ENCODE measurements at places on chromosomes 11 and 22. TPM values are rescaled to one million over a fixed set of nuclear protein-coding genes. Genes with fewer than 3 reads are reported as not detected.

Gene C22orf23
- total RNA-seq = not detected

GRCh38 chr11:122313581-122313980, 197.6 kb upstream of the BLID start:
- DNase-seq = no peak

Gene OR6A2
- not detected for total RNA-seq

- no peak for DNase-seq
Observed at GRCh38 chr11:132158091-132158490, 787.7 kb downstream of the NTM start.

DNA sequence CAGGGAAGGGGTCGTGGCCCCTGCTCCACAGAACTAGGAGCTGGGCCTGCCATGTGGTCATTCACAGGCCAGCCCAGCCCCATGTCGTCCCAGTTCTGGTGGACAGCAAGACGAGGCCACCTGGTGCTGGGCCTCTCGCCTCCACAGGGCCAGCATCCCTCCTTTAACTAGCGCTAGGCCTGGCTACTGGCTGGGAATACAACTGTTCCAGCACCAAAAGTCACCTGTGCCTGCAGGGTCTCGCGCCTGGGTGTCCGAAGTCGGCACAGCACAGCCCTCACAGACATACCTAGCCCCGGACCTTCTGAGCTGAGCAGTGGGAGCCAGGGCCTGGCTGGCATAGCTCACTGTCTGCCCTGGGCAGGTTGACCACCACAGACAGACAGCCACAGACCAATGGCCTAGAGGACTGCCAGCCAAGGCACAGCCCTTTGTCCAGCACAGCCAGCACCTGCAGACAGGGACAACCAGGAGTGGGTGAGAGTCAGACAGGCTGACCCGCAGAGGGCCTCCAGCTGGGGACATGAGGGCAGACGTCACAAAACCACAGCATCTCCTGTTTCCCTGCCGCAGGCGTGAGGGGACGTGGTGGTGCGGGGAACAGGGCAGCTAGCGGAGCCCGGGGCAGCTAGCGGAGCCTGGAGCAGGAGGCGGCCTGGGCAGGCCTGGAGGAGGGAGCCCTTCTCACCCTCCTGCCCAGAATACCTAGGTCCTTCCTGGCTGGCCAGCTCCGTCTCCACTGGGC, 27.2 kb upstream of the TH start:
- no peak for DNase-seq

GRCh38 chr11:29243616-29244015, 773.2 kb downstream of the KCNA4 start:
- no peak for DNase-seq

Gene MRGPRE
- total RNA-seq = not detected

DNA sequence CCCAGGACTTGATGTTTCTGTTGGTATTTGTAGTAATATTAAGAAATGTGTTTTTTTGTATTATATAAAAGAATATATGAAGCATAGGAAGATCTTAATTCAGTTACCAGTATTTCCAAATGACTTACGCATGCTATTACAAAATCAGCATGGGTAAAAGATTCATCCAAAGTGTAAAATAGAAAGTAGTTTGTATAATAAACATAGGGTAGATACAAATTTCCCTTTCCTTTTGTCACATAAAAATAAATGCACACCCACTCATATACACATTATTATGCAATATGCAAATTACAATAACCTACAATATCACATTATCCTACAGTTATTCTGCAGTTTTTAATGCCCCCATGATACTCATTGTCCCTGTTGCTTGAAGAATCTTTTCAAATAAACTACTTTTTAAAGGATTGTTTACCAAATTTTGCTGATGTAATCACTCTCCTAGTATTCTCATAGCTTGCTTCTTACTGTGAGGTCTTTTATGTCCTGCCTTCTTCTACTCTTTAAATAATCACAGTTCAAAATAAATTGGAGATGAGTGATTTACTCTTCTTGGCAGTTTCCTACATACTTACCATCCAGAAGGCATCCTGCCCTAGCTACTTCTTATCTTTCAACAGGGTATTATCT, 244.0 kb downstream of the CASP12 start:
- DNase-seq = no peak

Gene OR10G4
- not detected for total RNA-seq

- no peak for DNase-seq
Observed at GRCh38 chr22:44024288-44024921, at the start of gene PARVB. TSS of gene PARVB (plus strand) at chr22:44024302. CDS start at chr22:44024340, 38 bp downstream.

Gene HOATZ
- total RNA-seq = not detected

Gene PC
- total RNA-seq = 11.2 TPM

- DNase-seq = no peak
Observed at GRCh38 chr11:109085708-109086373, 336.1 kb upstream of the C11orf87 start.

DNA sequence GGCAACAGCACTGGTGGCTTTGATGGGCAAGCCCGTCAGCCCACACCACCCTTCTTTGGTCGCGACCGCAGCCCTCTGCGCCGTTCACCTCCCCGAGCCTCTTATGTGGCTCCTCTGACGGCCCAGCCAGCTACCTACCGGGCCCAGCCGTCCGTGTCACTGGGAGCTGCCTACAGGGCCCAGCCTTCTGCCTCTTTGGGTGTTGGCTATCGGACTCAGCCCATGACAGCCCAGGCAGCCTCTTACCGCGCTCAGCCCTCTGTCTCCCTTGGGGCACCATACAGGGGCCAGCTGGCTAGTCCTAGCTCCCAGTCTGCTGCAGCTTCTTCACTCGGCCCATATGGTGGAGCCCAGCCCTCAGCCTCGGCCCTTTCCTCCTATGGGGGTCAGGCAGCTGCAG, 8.0 kb downstream of the RBM14 start:
- no peak for DNase-seq

Gene B3GAT1
- total RNA-seq = not detected

- no peak for DNase-seq
Observed at GRCh38 chr11:31820438-31820818, 9.3 kb upstream of the PAX6 start.

- DNase-seq = peak; percentile 5
Observed at GRCh38 chr22:42644422-42645340, 4.3 kb upstream of the ATP5MGL start.

GRCh38 chr22:20268279-20269012, at the start of gene RTN4R:
TSS of gene RTN4R (minus strand) at chr22:20268318. CDS start at chr22:20268092, 226 bp downstream.
- DNase-seq = peak; percentile 62

DNA sequence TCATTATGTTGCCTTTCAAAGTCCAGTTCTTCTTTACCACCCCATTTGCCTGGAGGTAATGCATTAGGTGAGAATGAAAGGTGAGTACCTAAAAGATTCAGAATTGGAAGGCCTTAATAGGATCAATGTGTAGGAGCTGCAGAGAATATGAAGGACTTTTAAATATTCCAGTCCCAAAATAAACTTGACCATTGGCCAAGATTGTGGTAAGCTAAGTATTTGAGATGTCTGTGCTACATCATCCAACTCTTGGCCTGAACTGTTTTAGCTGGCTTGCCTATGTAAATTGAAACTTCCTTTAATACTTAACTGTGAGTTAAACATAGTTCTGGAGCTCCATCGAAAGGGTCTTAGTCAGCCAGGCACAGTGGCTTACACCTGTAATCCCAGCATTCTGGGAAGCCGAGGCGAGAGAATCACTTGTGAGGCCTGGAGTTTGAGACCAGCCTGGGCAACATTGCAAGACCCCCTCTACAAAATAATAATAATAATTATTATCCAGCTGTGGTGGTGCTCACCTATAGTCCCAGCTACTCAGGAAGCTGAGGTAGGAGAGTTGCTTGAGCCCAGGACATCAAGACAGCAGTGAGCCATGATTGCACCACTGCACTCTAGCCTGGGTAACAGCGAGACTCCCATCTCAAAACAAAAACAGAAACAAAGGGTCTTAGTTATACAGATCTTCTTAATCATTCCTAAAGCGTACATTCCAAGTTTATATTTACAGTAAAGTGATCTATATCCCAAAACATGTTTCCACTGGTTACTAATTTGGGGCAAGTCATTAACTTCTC, 29.8 kb downstream of the MTMR3 start:
- no peak for DNase-seq

Gene INPP5J
- 0.73 TPM for total RNA-seq

GRCh38 chr11:20125927-20126326, 34.3 kb downstream of the DBX1 start:
- no peak for DNase-seq

DNA sequence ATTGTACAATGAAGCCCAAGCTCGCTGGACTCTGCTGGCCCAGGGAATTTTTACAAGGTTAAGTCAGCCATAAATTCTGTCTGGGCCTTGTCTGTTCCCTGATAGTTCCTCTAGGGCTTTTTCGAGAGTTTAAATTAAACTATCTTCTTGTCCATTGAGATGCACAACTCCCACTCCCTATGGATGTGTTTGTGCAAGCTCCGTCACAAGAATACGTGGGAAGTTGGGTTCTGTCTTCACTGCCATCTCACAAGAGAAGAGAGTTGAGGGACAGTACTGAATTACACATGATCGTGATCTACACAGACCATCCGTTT, 153.6 kb upstream of the TTC12 start:
- no peak for DNase-seq

- DNase-seq = no peak
Observed at GRCh38 chr11:75719340-75720239, 2.0 kb downstream of the MOGAT2 start.

- no peak for DNase-seq
Observed at GRCh38 chr22:45529105-45529504, 26.4 kb downstream of the FBLN1 start.

- no peak for DNase-seq
Observed at GRCh38 chr22:21919526-21920307, 32.9 kb downstream of the PPM1F start.

DNA sequence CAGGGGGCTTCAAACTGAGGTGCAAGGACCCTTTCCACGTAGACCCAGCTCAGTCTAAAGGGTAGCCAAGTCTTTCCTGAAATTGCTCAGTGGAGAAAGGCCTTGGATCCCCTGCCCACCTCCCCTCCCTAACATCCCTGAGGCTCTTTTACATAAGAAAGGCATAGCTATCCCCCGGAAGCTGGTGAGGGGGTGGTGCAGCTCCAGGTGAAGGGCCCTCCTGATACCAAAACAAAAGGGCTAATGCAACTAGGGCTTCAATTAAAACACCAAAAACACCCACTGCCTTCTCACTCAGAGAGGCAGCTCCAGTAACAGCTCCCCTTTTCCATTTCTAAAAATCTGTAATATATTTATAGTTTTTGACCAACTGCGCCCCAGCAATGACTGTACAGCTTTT, 5.8 kb downstream of the SHANK2 start:
- DNase-seq = no peak

DNA sequence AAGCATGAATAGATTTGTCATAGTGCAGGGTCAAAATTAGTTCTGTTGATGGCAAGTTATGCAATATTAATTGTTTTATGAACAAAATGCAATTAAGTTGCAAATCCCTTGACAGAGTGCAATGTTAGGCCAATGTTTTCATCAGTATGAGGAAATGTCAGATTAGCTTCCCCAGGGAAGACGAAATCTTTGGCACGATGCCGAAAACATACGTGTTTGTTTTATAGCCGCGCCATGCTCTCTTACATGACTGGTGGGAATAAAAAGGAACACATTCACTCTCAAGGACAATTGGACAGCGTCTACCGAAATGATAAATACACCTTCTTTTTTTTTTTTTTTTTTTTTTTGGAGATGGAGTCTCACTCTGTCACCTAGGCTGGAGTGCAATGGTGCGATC, 27.0 kb downstream of the MFNG start:
- DNase-seq = no peak

DNA sequence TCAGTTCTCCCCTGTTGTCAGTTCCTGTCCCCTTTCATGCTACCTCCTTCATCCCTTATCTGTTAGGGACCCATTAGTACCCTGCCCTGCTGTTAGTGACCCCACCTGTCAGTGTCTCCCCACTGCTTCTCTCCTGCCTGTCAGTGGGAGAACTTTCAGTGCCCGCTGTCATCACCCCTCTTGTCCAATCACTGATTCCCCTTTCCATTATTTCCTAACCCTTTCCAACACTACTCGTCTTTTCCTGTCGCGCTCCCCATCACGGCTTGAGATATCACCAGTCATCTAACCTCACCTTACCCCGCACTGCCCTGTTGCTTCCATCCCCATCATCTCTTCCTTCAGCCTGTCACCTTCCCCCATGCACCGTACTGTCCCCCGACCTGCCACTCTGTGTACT, 4.0 kb downstream of the PPP6R2 start:
- no peak for DNase-seq

DNA sequence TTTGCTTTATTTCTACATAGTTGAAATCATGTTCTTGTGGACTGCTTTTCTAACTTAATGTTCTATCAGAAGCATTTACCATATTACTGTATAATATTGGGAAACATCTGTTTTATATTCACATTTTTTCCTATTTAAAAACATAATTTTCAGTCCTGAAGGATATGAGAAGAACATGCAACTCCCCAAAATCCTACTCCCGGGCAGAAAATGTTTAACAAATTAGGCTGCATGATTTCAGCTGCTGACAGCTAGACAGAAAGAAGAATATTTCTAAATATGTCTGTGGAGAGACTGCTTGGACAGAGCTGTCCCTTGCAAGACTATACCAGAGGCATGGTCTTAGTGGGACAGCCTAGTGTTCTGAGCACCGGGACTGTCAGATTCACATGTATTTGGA, 15.7 kb upstream of the AMPD3 start:
- no peak for DNase-seq

- no peak for DNase-seq
Observed at GRCh38 chr22:43207849-43208702, 21.1 kb upstream of the TTLL12 start.

All from naive thymus-derived CD4-positive, alpha-beta T cell (primary cell).